ENCODE measurements at places on chromosomes 12 and 14. TPM values are rescaled to one million over a fixed set of nuclear protein-coding genes. Genes with fewer than 3 reads are reported as not detected.

The ANKRD33 gene
- total RNA-seq, result not detected

The KRT2 gene
- total RNA-seq, result not detected

The HCAR1 gene
- total RNA-seq, result not detected

The SERPINA9 gene
- total RNA-seq, result not detected

The IAPP gene
- total RNA-seq, result not detected

The AHNAK2 gene
- 4.6 TPM for total RNA-seq

The MAP3K9 gene
- total RNA-seq, result 1.5 TPM

The LRRC43 gene
- total RNA-seq, result 0.43 TPM

The RNASE2 gene
- 0.89 TPM for total RNA-seq

The LRRC10 gene
- total RNA-seq, result 30.3 TPM

The GZMH gene
- total RNA-seq, result 0.48 TPM

The PRB2 gene
- total RNA-seq, result not detected

The TTC9 gene
- total RNA-seq, result 2.9 TPM

GRCh38 chr14:104604458-104605449, at the start of gene TMEM179:
Gene TMEM179, minus strand, starts transcription at chr14:104604772. Its CDS starts 31 bp downstream, at chr14:104604741.
- no peak for DNase-seq

DNA sequence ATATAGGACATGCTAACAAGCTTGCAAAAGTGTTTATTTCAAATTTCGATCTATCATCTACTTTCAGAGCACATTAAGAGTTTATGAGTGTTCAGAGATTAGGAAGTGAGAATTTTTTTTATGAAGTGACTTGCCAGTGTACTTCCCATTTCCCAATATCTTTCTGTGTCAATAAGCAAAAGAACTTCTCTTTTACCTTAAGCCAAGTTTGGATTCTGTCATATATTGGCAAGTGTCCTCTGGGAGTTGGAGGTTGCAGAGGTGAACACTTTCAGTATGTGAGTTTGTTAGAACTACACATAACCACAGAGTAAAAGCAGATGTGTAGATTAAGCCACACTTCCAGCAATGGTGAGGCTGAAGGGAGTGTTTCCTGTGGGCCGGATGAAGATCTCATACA, 16.6 kb upstream of the KLRF1 start:
- DNase-seq, result no peak

DNA sequence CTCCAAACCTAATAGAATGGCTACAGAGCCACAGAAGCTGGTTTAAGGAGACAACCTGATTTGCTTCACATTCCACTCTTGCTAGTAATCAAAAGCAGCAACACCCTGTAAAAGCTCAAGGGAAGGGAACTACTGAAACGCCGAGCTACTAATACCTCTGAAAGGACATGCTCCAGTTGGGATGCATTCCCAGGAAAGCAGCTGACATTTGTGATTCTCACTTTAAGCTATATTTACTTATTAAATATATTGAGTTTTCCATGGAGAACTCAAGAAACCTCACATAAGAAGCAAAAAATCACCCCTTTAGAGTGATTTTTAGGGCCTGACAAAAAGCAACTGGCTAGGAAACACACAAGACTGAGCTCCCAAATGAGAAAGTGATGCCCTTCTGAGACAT, 1073.0 kb upstream of the FLRT2 start:
- no peak for DNase-seq

GRCh38 chr12:100706033-100706432, 88.5 kb upstream of the ANO4 start:
- DNase-seq, result no peak

GRCh38 chr14:100213587-100213955, 25.4 kb upstream of the YY1 start:
- DNase-seq, result no peak

DNA sequence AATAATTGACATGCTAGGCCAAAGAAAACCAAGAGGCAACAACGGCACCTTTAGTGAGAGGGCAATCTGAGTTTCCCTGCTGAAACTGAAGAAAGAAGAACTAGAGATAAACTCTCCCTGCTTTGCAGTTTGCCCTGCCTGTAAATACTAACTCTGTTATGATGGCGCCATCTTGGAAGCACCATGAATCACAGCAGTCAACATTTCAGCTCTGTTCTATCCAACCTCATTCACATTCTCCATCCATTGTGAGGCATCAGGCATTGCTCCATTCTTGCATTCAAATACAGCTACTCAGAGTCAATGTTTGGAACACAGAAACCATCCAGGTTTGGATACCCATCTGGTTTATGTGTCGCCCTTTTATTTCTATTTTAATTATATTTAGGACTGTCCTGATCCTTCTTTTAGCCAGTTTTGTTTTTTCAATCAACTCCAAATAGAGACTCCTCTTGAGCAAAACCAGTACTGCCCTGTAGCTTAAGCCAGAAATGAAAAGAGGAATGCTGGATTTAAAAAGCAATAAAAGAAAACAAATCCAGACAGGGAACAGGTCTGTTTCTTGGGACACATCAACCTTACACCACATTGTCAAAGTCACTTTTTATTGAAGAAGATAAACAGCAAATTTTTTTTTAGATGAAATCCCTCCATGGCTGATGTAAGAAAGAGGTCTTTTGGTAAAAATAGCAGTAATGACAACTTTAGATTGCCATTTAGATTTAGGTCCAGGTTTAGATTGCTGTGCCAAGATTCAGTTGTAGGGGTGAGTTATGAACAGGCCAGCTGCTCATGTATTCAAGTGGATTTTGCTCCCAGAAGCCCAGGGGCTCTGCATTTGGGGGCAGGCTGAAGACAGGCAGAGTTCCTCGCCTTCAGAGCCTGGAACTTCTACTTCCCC, 33.3 kb upstream of the PPM1A start:
- DNase-seq, result no peak

DNA sequence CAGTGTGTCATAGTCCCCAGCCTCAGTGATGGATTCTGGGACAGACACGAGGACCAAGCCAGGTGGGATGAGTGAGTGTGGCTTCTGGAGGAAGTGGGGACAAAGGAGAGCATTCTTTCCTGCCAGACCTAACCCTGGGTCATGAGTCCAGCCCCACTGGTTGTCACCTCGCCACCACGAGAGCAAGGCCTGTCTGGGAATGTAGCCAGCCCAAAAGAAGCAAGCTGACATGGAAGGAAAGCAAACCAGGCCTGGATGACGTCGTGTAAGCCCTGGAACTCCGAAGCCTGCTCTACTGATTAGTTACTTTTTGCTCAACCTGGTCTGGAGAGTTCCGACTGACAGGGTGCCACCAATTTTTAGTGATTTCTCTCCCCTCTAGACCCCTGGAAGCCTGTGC, 105.9 kb downstream of the SINHCAF start:
- no peak for DNase-seq

DNA sequence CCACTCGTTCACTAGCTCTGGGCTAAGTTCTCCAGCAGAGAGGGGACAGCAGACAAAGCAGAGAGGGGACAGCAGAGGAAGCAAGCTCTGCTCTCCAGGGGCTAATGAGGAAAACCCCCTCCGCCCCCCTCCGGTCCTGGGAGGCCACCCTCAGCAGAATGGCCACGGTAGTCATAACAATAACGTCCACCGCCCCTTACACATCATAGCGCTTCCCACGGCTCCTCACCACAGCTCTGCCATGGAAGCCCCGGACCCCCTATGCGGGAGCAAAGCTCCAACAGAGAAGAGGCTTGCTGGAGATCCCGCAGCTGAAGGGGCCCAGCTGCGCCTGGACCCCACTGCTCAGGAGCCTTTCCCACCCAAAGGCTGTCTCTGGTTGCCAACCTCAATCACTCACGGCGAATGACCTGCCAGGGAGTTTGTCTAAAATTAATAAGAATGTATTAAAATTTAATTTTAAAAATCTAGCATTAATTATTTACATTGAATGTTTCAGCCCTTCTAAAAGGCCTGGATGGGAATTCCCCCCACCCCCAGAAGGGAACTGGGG, 17.4 kb downstream of the BEGAIN start:
- DNase-seq, result no peak

DNA sequence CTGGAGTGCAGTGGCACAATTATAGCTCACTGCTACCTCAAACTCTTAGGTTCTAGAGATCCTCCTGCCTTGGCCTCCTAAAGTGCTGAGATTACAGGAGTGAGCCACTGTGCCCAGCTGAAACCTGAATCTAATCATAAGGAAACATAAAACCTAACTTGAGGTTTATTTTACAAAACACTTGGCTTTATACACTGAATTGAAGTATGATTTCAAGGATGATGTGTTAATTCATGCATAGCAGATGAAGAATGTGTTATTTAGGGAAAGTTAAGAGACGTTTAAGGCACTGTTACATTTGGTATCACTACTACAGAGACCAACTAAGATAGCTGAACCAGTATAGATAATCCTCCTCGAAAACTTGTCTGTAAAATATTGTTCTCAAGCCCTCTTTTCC, 6.4 kb downstream of the DICER1 start:
- DNase-seq, result no peak

GRCh38 chr14:71328183-71328582, 420.9 kb downstream of the PCNX1 start:
- DNase-seq, result no peak

- no peak for DNase-seq
Observed at GRCh38 chr14:58288106-58288792, 10.1 kb upstream of the ARID4A start.

- DNase-seq, result no peak
Observed at GRCh38 chr14:71720978-71721624, 211.1 kb upstream of the RGS6 start.

- peak; percentile 77 for DNase-seq
Observed at GRCh38 chr14:59187802-59188460, 536 bp upstream of the DAAM1 start.

GRCh38 chr14:58836303-58836974, 198.7 kb downstream of the DACT1 start:
- DNase-seq, result no peak

DNA sequence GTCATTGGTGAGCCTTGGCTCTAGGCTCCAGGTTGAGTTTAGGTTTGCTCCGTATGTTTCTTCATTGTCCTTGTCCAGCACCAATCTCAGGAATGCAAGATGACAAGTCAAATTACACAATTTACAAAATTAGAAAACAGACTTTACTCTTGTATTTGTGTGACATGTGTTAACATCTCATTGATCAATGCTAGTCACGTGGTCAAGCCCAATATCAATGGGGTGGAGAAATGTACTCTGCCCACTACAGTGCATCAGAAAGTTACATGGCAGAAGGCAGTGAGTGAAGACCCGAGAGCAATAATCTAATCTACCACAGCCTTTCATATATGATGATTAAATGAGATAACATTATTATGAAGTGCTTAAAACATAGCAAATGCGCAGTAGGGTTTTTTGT, 94.8 kb downstream of the ETNK1 start:
- no peak for DNase-seq

- no peak for DNase-seq
Observed at GRCh38 chr12:1436981-1437380, 157.4 kb downstream of the FBXL14 start.

DNA sequence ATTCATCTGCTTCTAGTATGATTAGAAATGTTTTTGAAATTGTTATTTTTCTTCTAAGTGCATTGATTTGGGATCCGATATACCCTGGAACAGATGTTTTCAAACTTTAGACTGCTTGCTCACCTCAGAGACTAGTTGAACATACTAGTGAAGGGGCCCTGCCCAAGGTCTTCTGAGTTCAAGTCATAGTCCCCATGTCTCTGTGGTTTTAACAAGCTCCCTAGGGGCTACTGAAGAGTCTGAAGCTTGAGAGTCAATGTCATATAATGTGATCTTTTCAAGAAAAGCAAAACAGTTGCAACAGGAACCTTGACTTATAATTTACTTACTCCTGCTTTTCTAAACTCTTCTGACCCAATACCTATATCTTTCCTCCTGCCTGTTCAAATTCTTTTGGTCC, 7.5 kb upstream of the UBE2N start:
- no peak for DNase-seq

DNA sequence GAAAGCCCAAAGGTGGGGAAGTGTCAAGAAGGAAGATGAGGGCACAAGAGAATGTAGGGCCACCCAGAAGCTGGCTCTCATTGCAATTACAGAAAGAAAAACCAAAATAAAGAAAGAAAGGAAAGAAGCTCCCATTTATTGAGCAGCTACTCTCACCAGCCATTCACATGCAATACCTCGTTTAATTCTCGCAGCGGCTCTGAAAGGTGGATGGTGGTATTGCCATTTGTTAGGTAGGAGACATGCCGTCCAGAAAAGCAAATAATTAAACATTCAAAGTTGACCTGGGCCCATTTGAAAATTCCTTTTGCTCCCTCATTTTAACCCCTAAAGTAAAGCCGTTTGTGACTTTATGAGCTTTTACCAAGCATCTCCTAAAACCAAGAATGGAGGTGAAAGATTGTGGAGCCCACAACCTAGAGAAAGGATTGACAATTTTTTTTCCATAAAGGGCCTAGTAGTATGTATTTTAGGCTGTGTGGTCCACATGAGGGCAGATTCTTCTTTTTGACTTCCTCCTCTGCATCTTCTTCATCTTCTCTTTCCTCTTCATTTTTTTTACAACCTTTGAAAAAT, 5.3 kb downstream of the SERPINA3 start:
- no peak for DNase-seq

GRCh38 chr12:26434299-26435068, 239.1 kb downstream of the SSPN start:
- DNase-seq, result no peak
